GM12878 (cell line): ENCODE measurements at places on chromosomes 1 and 21. TPM values are rescaled to one million over a fixed set of nuclear protein-coding genes. Genes with fewer than 3 reads are reported as not detected.

GRCh38 chr1:54017979-54018378 is at the start of gene LDLRAD1:
LDLRAD1 (minus strand) TSS chr1:54018186; CDS start chr1:54018112, 74 bp downstream.
- H3K27me3 ChIP-seq: no peaks in the 10 kb centered on the region; the same call in 1 of the 2 replicates
- H3K27ac ChIP-seq: no peak within 1 kb of the TSS
- no peaks in the 10 kb centered on the region for H3K36me3 ChIP-seq
- H3K4me1 ChIP-seq: no peaks in the 10 kb centered on the region
- H3K4me3 ChIP-seq: no peak within 1 kb of the TSS

DNA sequence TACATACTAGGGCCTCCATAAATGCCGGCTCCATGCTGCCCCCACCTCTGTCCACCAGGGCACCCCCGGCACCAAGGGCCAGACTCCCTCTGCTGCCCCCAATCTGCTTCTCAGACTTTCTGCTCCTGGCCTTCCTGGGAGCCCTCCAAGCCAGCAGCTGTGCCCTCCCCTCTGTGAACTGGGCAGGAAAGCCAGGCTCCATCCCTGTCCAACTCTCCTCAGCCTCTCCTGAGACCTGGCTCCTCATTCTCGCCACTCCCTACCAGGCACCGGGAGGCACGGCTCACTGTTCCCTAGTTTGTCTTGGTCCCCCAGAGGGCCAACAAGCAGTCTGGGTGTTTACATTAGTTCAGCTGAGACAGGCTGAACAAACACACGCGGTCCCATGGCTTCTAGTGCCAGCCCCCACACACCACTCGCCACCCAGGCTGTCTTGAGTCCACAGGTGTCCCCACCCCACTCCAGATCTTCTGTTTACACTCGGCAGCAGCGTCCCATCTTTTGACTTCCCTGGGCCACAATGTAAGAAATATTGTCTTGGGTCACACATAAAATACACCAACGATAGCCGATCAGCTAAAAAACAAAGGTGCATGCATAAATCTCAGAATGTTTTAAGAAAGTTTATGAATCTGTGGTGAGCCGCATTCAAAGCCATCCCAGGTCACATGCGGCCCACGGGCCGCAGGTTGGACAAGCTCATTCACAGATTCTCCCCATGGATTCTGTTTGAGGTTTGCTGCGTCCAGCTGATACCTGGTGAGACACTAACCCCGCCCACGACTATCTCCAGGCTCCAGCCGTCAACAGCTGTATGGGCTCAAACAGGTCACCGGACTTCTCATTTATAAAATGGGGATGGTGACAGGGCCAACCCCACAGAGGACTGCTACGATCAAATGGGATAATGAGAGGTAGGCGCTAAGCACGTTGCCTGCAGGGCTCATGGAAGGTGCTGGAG is 29.5 kb upstream of the ECE1 start:
- DNase-seq: no peak
- H3K27ac ChIP-seq: no peak overlapping the region
- no peak overlapping the region for H3K4me3 ChIP-seq
- H3K4me1 ChIP-seq: peaks cover 18% of the 10 kb centered on the region
- peaks cover 12% of the 10 kb centered on the region for H3K36me3 ChIP-seq

DNA sequence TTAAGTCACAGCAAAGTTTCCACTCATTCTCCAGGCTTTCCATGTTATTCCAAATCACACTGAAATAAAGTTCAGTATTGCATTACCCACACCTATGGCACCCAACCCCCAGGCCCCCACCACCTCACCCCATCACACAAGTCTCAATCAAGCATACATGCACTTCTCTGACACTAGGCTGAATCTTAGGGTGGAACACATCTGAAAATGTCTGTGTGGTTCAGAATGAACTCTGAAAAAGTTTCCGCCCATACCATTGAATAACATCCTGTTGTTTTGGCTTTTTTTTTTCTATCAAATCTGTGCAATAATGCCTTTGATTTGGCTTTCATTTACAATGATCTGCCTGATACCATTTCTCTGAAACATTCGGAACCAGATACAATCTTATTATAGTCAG is 25.8 kb upstream of the LRRC8C start:
- no peaks in the 10 kb centered on the region; the same call in 1 of the 2 replicates for H3K27me3 ChIP-seq
- no peak overlapping the region for H3K4me3 ChIP-seq
- no peak for DNase-seq
- peaks cover 23% of the 10 kb centered on the region for H3K4me1 ChIP-seq
- H3K36me3 ChIP-seq: no peaks in the 10 kb centered on the region

DNA sequence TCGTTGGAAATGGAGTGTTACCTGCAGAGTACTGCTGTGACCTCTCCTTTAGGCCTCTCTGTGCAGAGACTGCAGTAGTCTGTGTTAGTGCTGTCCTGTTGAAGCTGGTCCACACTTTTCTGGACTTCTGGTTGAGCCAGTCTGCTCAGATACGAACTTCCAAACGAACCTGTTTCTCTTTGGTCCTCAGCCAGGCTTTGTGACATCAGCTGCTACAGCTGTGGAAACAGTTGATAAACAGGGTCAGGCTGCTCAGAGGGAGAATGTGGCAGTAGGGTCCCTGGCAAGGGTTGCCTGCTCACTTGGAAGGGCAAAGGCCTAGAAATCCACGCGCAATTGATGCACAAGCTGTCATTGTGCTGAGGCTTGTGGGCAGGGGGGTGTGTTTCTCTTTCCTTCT is 98.8 kb downstream of the NOS1AP start:
- H3K27ac ChIP-seq: no peak overlapping the region
- no peaks in the 10 kb centered on the region for H3K36me3 ChIP-seq
- H3K4me1 ChIP-seq: no peaks in the 10 kb centered on the region
- no peak overlapping the region for H3K4me3 ChIP-seq
- no peaks in the 10 kb centered on the region; the same call in 1 of the 2 replicates for H3K27me3 ChIP-seq

ITSN1 gene
- 5.1 and 6.1 TPM in 2 replicates for total RNA-seq
